ENCODE measurements at places on chromosomes 4 and X.
A peak's percentile ranks its signal among the peaks of the same experiment; 100 is the strongest.

DNA sequence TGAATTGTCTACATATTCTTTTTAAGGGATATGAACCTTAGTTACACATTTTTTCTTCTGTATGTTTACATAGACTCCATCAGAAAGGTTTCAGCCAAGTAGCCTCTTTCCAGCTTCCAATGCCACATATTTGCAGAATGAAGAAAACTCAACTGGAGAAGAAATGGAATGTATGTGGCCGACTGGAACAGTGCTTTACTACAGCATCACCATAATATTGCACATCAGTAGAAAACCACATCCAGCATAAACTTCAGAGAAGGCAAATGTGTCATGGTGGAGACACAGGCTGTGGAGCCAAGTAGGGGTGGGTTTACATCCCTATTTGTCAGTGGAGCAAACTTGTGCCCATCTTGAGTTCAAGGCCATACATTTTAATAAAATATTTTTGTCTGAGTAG lies 204.8 kb upstream of the LDB2 start:
- DNase-seq, result no peak

DNA sequence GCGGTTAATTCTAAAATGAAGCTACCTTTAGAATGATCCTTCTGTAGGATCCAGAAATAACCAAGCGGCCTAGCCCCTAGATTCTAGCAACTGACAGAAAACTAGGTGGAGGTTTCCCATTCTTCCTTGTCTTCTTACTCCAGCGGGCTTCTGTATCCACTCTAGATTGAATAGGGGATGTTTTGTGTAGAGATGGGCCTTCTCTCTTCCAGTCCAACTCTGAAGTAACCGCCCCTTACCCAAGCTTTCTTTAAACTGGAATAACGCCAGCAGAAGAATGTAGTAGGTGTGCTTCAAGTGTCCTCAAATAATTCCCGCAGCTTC lies 386 bp upstream of the TMEM184C start:
- DNase-seq, result no peak

GRCh38 chr4:52939739-52940138 lies 77.6 kb downstream of the RASL11B start:
- DNase-seq, result no peak

- no peak for DNase-seq
Measured at GRCh38 chr4:15109600-15109999, 107.3 kb downstream of the CPEB2 start.

- DNase-seq, result no peak
Measured at GRCh38 chr4:148090503-148091476, 351.4 kb downstream of the NR3C2 start.

DNA sequence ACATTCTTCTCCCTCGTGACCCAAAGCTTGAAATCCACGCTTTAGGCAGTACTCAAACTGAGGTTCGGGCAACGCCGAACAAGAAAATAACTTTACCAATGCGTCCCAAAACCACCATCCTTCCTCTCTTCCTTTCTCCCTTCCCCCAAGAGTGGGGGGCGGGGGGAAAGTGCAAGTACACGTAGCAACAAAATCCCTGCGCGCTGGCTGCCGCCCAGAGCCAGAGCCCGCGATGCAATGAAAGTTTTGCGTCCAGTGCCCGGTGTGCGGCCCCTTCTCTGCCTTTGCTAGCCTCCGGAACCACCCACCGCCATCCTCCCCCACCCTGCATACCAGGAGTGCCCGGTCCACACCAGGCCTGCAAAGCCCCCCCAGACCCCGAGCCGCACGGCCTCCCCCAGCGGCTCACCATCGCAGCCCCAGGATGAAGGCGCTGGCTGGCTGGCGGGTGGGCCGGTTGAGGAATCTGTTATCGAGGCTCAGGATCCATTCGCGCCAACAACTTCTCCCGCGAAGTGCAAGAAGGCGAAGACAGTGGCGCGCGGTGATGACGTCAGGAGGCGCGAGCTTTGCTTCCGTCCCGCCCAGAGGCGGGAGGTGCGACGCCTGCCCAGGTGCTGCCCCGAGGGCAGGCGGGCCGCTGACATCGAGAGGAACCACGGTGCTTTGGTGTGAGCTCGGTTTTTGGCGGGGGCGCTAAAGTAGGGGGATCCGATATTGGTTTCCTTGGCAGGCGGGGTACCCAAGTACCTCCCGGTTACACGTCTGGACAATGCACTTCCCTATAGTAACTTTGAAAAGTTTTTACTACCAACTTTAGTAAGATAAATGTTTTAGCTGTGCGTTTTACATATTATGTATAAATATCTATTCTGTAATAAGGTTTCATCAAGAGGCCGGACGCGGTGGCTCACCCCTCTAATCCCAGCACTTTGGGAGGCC lies at the start of gene RFC1:
Gene RFC1, minus strand, starts transcription at position 533 of the 942 bp plus-strand sequence. Its CDS starts 121 bp downstream, at position 412.
- DNase-seq, result peak; percentile 94
